ENCODE measurements at places on chromosomes 3 and 15.

GRCh38 chr3:30421266-30421665, 185.1 kb upstream of the TGFBR2 start:
- DNase-seq: no peak

GRCh38 chr3:127377801-127378655, 90.2 kb upstream of the PRR20G start:
- no peak for DNase-seq

DNA sequence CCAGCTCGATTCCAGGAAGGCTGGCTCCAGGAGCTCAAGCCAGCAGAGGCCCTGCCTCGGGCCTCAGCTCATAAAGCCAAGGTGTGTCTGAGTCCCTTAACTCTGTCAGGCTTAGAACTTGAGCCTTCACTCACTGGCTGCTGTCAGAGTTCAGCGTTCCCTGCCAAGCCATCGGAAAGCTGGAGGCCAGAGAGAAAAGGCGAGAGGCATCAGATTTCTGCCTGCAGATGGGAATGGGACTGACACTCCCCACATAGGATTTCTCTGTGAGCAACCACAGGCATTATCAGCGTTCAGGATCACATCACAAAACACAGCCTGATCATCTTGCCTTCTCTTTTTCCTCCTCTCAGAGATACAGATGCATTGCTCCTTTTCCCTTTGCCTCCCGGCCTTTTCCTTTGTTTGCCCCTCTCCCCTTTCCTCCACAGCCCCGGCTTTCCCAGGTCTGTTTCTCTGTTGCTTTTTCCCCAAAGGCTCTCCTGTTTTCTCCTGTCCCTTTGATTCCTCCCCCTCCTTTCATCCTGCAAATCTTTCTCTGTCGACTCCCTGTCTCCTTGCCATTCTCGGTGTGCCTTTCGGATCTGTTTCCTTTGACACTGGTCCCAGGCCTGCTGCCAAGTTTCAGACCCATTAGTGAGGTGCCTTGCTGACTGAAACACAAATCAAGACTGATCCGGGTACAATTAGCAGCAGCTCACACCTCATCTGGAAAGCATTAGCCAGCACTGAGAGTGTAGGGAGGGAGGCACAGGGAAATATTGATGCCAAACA, 44.5 kb upstream of the BOC start:
- no peak for DNase-seq

DNA sequence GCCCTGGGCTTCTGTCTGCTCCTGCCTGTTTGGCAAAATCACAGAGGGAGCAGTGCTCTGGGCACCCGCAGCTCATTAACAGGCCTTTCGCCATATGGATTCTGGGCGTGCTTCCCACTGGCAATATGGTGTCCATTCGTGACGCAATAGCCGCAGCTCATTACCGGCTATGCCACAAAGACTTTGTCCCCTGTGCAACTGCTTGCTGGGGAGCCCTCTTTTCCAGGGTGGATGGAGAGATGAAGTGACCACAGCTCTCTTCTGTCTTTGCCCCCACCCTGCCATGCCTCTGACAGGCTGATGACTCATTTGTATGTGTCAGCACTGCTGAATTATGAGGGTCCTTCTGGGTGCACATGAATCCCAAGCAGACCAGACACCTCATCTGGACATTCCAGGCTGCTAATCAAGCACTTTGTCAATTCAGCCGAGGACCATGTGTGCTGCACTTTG, 214.3 kb upstream of the FEZF2 start:
- no peak for DNase-seq

- no peak for DNase-seq
These were observed 72.3 kb upstream of the HACD2 start for GRCh38 chr3:123657111-123657510.

DNA sequence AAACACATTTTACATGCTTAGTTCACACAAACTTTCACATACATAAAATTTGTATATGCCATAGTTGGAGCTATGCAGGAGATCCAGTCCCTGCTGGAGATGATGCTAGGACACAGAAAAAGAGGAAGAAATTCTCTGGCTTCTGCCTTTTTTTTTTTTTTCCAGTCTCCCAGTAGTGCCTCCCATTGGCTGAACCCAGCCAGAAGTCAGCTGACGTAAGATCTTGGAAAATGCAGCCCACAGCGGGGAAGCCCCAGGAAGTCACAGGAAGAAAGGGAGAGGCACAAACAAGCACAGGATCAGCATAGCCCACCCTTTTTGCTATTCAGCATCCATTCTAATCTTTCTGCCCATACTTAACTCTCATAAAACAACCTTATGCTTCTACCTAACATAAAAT, 38.5 kb downstream of the SCN11A start:
- no peak for DNase-seq

DNA sequence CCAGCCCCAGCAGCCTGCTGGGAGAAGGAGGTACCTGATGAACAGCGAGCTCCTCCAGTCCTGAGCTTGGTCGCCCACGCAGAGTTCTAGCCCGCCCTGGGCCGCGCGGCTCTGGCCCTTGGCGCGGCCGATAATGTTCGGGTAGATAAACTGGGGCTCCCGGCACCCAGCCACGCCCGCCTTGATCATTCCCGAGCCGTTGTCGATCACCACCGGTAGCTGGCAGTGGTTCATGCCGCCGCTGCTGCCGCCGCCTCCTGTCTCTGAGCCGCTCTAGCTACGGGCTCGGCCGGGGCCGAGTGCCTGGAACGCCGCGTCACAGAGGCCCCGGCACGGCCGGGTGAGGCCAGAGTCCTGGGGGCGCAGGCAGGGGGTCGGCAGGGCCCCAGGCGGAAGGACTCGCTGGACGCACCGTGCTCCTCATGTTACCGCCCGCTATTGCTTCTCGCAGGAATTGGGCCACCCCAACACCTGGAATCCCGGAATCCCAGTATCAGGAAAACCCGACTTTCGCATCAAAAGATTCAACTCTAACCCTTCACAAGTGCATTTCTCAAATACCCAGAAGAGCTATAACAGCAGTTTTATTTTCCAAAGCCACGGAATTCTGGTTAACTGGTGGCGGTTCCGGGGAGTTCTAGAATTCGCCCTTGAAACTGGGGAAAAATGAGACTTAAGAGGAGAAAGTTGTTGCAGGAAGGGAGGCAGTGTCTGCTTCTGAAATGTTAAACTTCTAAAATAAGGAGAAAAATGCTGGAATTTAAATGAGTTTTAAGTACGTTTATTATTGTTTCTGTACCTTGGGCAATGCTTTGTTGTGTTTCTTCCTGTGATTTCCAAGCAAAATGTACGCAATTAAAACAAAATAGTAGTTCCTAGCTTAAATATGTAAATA, at the start of gene ACTRT3:
Gene ACTRT3 (minus strand): TSS at position 275 of the 895 bp plus-strand sequence. CDS start 41 bp downstream, at position 234.
- peak; percentile 65 for DNase-seq

- peak; percentile 54 for DNase-seq
These were observed 6.5 kb upstream of the CRYBG3 start for GRCh38 chr3:97815149-97815917.

- no peak for DNase-seq
These were observed 269.3 kb downstream of the TBL1XR1 start for GRCh38 chr3:176927706-176928581.

DNA sequence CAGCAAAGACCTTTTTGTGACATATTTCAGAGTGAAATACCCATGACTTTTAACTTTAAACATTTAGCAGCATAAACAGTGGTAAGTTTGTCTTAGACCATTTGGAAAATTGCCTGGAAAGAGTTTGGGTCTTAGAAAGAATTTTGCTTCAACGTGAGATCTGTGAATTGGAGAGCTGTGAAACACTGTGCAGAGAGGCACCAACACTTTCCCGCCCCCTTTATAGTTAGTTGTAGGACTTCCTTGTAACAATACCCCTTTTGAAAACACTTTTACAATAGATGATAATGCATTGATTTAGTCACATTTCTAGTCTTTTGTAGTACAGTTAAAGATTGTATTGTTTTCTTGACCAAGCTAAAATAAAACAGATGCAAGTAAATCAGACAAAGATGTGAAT, 43.5 kb upstream of the MBNL1 start:
- no peak for DNase-seq

DNA sequence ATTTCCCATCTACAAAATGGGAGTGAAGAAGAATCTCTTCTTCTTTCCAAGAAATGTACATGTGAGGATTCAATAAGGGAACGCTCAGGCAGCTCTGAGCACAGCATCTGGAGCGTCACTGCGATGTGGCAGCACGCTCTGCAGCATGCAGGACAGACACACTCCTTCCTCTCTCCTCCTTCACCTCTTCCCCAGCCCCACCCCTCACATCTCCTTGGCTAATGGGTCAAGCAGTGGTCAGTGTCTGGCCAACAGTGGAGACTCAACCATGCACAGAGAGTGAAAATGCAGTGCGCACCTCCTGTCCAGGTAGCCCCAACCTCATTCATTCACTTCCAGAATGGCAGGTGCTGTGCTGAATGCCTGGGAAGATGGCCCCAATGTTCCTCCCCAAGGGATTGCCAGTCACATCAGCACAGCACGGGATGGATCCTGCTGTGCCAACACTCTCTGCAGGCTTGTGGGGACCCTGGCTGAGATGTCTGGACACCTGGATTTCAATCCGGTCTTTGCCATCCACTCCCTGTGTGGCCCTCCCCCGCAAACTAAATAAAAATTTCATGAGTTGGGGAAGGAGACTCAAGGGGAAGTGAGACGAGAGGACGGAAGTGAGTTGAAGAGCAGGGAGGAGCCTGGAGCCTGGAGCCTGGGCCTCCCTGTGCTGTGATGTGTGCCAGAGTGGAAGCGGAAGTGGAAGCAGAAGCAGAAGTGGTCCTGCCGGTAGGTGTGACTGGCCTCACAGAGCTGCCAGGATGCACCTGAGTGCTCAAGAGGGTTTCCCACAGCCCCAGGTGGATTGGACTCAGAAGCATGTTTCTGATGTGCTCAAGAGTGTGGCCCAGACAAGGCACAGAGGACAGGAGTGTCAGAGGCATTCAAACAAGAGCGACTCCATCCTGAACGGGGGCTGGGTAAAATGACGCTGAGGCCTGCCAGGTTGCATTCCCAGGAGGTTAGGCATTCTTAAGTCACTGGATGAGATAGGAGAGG, 163.9 kb downstream of the SMAD6 start:
- DNase-seq: peak; percentile 10

DNA sequence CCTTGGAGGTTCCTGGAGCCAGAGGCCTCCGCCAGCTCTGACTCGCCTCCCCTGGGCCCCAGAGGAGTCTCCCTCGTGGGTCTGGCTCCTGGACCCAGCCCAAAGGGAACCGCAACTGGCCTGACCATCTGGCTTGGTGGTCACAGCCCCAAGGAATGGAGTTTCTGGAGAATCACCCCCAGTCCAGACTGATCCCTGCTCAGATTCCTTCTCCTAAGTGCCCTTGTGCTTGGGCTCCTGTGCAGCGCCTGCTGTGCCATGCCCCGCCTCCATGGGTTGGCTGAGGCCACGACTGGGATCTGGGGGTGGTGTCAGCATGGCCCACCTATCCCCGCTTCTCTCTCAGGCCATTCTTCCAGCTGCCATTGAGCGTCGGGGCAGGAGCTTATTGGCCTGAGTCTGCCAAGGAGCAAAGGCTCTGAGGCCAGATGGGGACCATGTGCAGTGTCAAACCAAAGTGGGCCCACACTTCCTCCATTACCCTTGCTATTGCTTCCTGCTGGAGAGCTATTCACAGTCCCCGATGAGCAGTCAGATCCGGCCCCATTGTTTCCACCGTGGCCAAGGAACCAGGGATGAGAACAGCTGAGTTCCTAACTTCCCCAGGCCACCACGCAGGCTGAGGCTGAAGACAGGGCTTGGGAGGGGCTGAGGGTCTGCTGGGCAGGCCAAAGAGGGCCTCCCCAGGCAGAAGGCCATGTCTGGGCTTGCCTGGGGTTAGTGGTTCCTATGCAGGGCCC, 19.0 kb downstream of the CSPG4 start:
- DNase-seq: no peak

DNA sequence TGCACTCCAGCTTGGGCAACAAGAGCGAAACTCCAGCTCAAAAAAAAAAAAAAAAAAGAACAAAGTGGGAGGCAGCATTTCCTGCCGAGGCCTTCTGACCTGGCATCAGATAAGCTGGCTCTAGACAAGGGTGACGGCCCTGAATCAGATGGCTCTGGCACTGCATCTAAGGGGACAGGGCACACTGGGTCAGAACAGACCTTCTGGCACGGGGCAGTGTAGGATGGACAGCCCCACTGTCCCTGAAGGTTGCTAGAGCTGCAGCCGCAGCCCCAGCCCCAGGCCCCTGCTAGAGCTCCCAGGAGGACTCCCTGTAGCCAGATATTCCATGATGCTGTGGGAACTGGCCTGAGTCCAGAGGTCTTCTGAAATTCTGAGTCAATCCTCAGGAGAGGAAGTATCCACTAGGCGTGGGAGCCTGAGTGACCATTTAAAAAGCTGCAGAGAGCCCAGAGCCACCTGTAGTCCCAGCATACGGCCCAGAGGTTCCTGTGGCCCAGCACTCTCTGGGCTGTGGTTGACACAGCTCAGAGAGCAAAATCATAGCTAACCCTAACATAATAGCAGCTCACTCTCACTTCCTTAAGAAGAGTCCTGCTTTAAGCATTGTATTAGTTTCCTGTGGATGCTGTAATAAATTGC, 69.2 kb upstream of the MFGE8 start:
- DNase-seq: no peak

GRCh38 chr15:97141871-97142270, 811.4 kb downstream of the NR2F2 start:
- DNase-seq: no peak

GRCh38 chr3:42661593-42662022, 8.1 kb downstream of the ZBTB47 start:
- DNase-seq: no peak

- DNase-seq: no peak
These were observed 50.2 kb downstream of the CA12 start for GRCh38 chr15:63331456-63331855.

DNA sequence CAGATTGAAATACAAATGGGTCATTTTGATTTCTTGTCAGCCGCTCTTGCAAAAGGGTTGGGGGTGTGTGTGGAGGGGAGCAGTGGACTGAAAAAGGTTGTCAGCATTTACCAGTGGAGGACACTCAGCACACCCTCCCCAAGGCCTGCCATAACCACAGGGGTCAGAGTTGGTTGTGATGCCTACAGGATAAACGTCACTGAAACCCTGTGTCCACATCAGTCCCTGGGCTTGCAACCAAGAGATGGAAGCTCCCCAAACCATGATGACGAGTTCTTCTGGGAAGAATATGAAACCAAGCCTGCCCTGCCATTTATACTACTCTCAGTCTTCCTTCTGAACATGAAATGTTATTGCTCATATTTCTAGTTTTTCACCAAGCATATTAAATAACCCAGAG, 54.0 kb upstream of the UMPS start:
- DNase-seq: no peak

GRCh38 chr15:83835479-83835878, 181.6 kb downstream of the ADAMTSL3 start:
- no peak for DNase-seq

DNA sequence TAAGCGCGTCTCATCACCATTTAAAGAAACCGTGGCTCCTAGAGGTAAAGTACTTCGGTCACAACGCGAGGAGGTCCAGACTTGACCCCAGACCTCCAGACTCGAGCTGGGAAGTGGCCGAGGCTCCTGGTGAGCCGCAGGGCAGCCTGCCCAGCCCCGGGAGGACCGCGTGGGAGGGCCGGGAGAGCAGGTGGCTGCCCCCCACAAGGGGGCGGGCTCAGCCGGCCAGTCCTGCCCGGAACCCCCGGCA, at the start of gene SLC27A2:
Gene SLC27A2 (plus strand): TSS at position 228 of the 250 bp plus-strand sequence. CDS start 232 bp downstream, outside the sequence.
- peak; percentile 22 for DNase-seq

GRCh38 chr3:183486472-183486871, 58.1 kb upstream of the MCF2L2 start:
- no peak for DNase-seq

- peak; percentile 29 for DNase-seq
These were observed 37.7 kb downstream of the NCK1 start for GRCh38 chr3:136899622-136900158.
